Spleen (tissue), 13 donors: ENCODE measurements at places on chromosomes 13 and 19. TPM values are rescaled to one million over a fixed set of nuclear protein-coding genes. Genes with fewer than 3 reads are reported as not detected.

The TMPRSS9 gene
- 2.9 TPM for total RNA-seq

The CEACAM16 gene
- not detected for total RNA-seq

The DZIP1 gene
- 8.5 TPM for total RNA-seq

- no peak overlapping the region for H3K4me3 ChIP-seq
- H3K27me3 ChIP-seq: no peaks in the 10 kb centered on the region
- H3K27ac ChIP-seq: peak overlapping the region; percentile 88
- peaks cover 100% of the 10 kb centered on the region for H3K36me3 ChIP-seq
These were observed 17.4 kb downstream of the CAPN12 start for GRCh38 chr19:38726761-38727301.

DNA sequence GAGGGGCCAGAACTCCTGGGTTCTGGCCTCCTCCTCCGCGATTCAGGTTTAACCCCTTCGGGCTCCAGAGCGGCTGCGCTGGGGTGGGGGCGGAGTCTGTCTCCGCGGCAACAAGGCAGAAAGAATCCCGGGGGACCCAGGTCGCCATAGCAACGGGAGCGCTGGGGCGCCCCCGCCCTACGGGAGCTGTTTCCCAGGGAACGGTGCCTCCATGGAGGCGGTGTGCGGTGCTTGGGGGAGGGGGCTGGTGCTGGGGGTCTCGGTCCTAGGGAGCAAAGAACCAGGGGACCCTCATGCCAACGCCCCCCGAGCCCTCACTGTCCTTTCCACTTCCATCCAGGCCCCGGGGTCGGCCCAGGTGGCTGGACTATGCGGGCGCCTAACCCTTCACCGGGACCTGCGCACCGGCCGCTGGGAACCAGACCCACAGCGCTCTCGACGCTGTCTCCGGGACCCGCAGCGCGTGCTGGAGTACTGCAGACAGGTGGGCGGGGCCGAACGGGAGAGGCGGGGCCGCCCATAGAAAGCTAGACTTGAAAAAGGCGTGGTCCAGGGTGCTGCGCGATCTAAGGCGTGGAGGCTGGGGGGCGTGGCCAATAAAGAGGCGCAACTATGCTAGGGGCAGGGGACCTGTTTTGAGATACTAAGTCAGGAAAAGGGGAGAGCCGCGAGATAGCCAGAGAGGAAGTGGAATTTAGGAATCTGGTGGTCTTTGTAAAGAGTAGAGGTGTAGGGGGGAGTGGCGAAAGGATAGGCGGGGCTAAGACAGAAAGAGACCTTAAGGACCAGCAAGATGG, 1.2 kb downstream of the APLP1 start:
- H3K27ac ChIP-seq: no peak overlapping the region
- no peak overlapping the region for H3K4me3 ChIP-seq
- H3K36me3 ChIP-seq: no peaks in the 10 kb centered on the region
- H3K27me3 ChIP-seq: peaks cover 83% of the 10 kb centered on the region
- H3K4me1 ChIP-seq: peaks cover 10% of the 10 kb centered on the region

GRCh38 chr19:15266683-15267082, 34.4 kb upstream of the EPHX3 start:
- H3K27me3 ChIP-seq: no peaks in the 10 kb centered on the region
- H3K36me3 ChIP-seq: peaks cover 100% of the 10 kb centered on the region
- no peak overlapping the region for H3K27ac ChIP-seq
- no peak overlapping the region for H3K4me3 ChIP-seq
- no peak for DNase-seq

- H3K27me3 ChIP-seq: no peaks in the 10 kb centered on the region
- H3K36me3 ChIP-seq: no peaks in the 10 kb centered on the region
- H3K4me3 ChIP-seq: no peak overlapping the region
- H3K4me1 ChIP-seq: no peaks in the 10 kb centered on the region
- no peak for DNase-seq
These were observed 211.1 kb upstream of the NBEA start for GRCh38 chr13:34730961-34731360.

- H3K36me3 ChIP-seq: no peaks in the 10 kb centered on the region
- H3K4me3 ChIP-seq: peak overlapping the region; percentile 57
- H3K27ac ChIP-seq: peak overlapping the region; percentile 43
- DNase-seq: no peak
These were observed 933 bp downstream of the ARHGEF7 start for GRCh38 chr13:111115965-111116521.

DNA sequence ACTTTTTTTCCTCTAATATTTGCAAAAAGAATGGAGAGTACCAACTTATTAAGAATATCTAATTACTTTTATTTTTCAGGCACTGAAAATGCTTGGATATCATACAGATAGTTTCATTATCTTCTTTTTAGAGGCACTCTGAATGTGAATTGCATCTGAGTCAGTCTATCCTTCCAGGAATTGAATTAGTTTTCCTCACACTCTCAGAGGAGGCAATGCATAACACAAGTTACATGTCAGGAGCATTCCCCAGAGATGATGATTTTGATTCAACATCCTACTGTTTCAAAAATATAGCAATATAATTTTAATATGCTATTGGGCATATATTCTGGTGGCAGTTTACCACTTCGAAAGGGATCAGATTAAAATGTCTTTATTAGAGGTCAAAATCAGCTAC, 1315.4 kb downstream of the PCDH9 start:
- H3K36me3 ChIP-seq: no peaks in the 10 kb centered on the region
- no peak for DNase-seq
- H3K27ac ChIP-seq: no peak overlapping the region
- no peaks in the 10 kb centered on the region for H3K4me1 ChIP-seq
- H3K27me3 ChIP-seq: no peaks in the 10 kb centered on the region
